Motor neuron (in vitro differentiated cells): ENCODE measurements at places on chromosomes 13 and 19. TPM values are rescaled to one million over a fixed set of nuclear protein-coding genes. Genes with fewer than 3 reads are reported as not detected.

ZNF525 gene
- 5.6 and 6.2 TPM in 2 replicates for total RNA-seq

VSIG10L gene
- total RNA-seq, result 2.7 and 3.8 TPM in 2 replicates

ZNF468 gene
- 29.5 and 38.4 TPM in 2 replicates for total RNA-seq

MCEMP1 gene
- 0.49 and 0.85 TPM in 2 replicates for total RNA-seq

OR7D2 gene
- 0.43 and 0.88 TPM in 2 replicates for total RNA-seq

ATP7B gene
- total RNA-seq, result 0.97 and 1.0 TPM in 2 replicates

TMPRSS9 gene
- 0.74 TPM in 1 of 2 replicates, not detected in the other for total RNA-seq

KIR3DL2 gene
- 0.93 TPM in 1 of 2 replicates, not detected in the other for total RNA-seq

FLT3LG gene
- 4.8 and 7.9 TPM in 2 replicates for total RNA-seq

GPR183 gene
- 1.2 and 2.4 TPM in 2 replicates for total RNA-seq

C3 gene
- 0.29 and 1.0 TPM in 2 replicates for total RNA-seq
